ENCODE measurements at places on chromosomes 1 and 21. TPM values are rescaled to one million over a fixed set of nuclear protein-coding genes. Genes with fewer than 3 reads are reported as not detected.
A peak's percentile ranks its signal among the peaks of the same experiment; 100 is the strongest.

GRCh38 chr1:209688746-209689234, 13.6 kb downstream of the G0S2 start:
- DNase-seq: no peak

DNA sequence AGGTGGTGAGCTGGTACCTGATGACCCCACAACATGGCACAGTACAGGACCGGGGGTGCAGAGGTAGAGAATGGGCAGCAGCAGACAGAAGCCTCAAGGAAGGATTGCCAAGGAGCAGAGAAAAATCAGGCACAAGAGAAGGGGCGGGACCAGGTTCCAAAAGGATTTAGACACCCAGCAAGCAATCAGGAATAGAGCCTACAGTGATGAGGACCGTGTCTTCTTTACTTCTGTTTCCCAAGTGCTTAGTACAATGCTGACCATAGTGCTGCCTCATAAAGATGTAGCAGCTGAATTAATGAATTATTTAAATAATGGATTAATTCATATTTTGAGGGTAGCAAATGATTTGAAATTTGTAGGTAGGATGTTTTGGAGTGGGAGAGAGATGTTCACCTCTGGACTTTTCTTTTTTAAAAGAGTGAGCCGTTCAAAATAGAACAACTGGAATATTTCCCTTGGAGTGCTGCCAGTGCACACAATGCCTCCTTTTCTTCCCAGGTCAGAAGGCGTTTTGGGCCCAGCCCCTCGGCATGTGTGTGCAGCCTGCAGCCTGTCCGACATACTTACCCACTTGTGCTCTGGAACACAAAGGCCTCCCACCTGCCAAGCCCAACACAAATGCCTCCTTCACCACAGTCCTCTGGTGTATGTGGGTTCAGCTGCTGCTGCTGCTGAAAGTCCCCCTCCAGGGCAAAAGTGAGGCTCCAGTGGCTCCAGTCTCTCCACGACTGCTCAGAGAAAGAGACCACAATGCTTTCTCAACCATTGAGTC, 19.6 kb downstream of the KANK4 start:
- DNase-seq: no peak

GRCh38 chr1:53686091-53686964, 52.6 kb downstream of the GLIS1 start:
- DNase-seq: no peak

- no peak for DNase-seq
These were observed 52.6 kb downstream of the LAMC1 start for GRCh38 chr1:183075861-183076260.

GRCh38 chr1:24360681-24361080, 41.5 kb downstream of the GRHL3 start:
- DNase-seq: no peak

- DNase-seq: no peak
These were observed 79.6 kb upstream of the PPM1J start for GRCh38 chr1:112794654-112795239.

DNA sequence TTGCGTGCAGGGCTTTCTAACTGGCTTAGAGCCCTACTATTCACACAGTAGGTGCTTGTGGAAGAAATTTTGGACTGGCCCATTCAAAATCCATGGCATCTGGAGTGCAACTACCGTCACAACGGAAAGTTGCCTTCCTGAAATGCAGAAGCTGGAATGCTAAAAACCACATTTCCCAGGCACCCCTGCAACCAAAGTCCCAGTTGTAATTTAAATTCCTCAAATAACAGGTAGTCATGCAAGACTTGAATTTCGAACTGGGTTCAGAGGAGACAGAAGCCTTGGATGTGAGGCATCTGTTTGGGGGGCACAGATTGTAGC, 186.7 kb downstream of the TOMM20 start:
- DNase-seq: no peak

DNA sequence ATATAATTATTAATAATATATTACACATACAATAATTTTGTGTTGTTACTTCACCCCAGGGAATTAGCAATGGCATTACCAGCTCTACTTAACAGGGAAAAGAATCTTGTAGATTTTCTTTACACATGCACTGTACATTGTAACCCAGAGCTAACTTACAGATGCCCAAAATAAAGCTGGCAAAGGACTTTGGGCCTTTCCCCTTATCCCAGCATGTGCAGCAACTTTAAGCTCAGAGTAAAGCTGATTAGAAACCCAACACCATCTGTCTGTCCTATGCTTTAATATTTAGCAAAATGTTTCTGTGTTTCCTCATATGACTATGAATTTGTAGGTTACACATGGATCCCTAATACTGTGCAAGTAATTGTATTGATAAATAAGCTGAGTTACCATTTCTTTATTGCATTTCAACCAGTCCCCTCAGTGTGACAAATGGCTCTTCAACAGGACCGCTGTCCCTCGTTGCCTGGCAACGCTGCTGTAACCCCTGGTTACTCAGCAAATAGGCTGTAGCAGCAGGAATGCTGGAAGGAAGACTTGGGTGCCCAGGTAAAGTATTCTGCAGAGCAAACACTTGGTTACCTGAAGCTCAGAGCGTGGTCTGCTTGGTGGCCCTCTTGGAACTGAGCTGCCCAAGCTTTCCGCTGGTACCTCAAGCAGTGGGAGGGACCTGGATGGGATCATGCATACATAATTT, at the start of gene USH2A:
Gene USH2A, minus strand, starts transcription at position 628 of the 700 bp plus-strand sequence. CDS start 1,112 bp downstream, outside the sequence.
- DNase-seq: no peak

- peak; percentile 71 for DNase-seq
These were observed 12.6 kb downstream of the HSPG2 start for GRCh38 chr1:21924503-21925005.

DNA sequence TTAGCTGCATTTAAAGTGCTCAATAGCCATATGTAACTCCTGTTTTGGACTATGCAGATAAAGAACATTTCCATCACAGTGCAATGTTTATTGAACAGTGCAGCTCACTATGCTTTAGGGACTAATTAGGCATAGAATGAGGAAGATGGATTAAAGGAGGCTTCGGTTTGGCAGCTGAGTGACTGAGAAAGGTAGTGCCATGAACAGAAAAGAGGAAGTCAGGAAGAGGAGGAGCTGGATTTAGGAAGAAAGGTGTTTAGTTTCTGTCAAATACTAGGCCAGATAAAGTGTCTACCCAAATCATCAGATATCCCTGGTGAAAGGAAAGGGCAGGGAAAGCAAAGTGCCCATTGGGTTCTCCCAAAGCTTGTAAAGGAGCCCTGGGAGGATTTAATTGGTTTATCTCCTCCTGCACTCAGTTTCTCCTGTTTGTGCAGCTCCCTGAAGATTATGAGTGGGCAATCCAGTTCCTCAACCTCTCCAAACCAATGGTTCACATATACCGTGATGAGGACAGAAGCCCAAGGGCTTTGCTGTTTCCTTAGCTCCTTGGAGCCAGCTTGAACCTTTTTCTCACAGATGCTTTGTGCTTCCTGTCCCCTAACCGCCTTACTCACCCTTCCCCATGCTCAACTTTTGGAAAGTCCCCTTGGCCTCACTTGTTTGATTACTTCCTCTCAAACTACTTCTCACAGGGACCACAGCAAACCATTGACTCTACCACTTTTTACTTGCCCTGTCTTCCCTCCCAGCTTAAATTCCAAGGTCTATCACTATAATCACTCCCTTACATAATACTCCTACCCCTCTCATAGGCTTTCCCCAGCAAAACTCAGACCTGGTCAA, 3.5 kb upstream of the RAP1A start:
- DNase-seq: no peak

GRCh38 chr1:13930151-13930550, 230.2 kb downstream of the PRDM2 start:
- DNase-seq: no peak

DNA sequence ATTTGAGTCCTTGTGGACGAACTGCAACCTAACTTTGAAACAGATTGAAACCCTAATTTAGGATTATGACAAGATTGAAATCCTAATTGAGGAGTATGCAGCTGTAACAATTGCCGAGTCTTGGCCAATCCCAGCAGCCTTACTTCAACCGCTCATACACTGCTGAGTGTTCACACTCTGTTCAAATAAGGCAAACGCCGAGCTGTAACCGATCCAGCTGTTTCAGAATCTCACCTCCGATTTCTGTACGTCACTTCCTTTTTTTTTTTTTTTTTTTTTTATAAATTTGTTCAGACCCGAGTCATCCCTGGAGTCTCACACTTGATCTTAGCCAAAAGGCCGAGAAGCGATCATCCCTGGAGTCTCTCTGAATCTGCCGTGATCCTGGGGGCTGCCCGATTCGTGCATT, 22.3 kb upstream of the ATP5PO start:
- DNase-seq: no peak

Gene KCNJ15
- not detected for total RNA-seq

Gene VTCN1
- total RNA-seq: not detected

Gene NFASC
- 0.03 TPM for total RNA-seq

Gene ARMH1
- not detected for total RNA-seq

Gene LELP1
- not detected for total RNA-seq

Gene CXADR
- total RNA-seq: not detected
